NCI-H524 (cell line): ENCODE measurements at places on chromosomes 11 and 22.
A peak's percentile ranks its signal among the peaks of the same experiment; 100 is the strongest.

DNA sequence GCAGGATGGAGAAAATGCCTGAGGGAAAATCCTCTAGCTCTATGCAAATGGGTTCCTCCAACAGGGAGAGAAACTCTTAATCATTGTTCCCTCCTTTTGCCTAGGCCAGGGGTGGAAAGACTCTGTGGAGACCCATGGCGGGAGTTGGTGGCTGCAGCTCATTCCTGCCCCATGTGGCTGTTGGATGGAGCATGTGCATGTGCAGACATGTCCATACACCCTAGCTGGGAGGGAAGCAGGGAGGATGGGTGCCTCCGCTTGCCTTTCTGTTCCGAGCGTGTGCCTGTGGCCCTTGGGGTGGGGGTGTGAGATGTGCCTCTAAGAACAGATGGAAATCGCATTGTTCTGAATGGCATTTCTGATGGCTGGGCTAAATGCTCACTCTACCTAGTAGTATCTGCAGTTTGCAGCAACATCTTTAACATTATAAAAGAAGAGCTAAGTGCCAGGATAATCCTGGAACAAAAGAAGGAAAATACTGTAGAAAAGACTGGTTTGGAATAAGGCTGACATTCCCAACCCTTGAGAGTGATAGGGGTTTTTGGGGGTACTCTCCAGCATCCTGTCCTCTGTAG, 31.7 kb downstream of the METTL15 start:
- no peak for DNase-seq

- DNase-seq, result no peak
Observed at GRCh38 chr11:121576531-121576930, 123.8 kb upstream of the SORL1-AS1 start.

GRCh38 chr11:94595076-94595475, 27.9 kb downstream of the PIWIL4 start:
- DNase-seq, result peak; percentile 53

DNA sequence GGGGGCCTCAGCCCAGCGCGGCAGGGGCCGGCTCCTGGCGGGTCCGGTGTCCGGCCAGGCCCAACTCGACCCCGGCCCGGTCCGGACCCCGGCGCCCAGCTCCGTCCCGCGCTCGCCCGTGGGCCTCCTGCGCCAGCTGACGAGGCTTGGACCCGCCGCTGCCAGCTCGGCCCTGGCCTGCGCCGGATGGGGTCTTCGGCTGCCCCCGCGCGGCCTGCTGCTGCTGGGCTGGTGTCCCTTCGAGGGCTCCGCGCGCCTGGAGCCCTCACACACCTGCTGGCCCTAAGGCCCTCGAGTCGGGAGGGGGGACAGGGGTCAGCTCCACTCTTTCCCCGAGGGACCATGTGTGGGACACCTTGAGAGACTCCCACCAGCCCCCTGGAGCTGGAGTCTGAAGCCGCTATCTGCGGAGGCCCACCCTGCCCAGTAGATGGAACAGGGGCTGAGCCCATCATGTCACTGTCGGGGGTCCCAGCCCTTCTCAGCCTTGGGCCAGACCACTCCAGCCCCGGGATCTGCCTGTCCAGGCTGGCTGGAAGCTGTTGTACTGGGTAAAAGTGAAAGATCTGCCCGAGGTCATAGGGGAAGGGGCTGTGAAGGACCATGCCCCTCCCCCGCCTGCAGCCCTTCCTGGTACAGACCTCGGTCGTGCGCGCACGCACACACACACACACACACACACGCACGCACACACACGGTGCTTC, 768 bp upstream of the CDKN1C start:
- peak; percentile 73 for DNase-seq

DNA sequence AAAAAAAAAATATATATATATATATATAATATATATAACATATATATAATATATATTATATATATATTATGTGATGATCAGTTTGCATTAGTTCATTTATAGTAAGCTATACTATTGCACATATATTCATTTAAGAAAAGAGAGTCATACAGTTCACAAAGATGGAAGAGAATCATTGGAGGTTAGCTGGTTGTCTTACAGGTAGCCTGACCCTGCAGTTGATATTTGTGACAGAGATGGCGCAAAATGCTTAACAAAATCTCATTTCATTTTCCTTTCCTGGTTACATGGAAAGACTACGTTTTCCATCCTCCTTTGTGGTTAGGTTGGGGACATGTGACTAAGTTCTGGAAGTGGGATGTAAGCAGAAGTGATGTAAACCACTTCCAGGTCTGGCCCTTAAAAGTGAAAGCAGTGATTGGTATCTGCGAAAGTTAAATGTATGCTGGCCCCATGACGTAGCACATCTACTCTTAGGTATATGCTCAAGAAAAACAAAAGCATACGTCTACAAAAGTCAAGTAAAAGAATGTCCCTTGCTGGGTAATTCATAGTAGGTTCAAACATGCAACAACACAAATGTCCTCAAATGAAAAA, 7.2 kb upstream of the TMEM135 start:
- no peak for DNase-seq

- no peak for DNase-seq
Observed at GRCh38 chr11:121163658-121164308, 62.7 kb downstream of the TECTA start.

DNA sequence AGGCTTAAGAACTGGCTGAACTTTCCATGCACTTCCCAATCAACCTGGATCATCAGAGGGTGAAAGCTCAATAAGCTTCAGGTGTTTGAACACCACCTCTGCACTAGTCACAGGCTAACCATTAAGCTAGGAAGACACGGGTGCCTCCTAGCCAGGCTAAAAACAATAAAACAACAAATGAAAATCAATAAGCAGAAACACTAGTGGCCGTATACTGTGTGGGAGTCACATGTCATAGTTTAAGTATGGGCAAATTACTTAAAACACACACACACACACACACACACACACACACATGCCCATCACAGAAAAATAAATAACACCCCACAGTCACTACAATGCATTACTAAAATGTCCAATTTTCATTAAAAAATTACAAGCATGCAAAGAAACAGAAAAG, 85.2 kb downstream of the APOL5 start:
- DNase-seq, result no peak

DNA sequence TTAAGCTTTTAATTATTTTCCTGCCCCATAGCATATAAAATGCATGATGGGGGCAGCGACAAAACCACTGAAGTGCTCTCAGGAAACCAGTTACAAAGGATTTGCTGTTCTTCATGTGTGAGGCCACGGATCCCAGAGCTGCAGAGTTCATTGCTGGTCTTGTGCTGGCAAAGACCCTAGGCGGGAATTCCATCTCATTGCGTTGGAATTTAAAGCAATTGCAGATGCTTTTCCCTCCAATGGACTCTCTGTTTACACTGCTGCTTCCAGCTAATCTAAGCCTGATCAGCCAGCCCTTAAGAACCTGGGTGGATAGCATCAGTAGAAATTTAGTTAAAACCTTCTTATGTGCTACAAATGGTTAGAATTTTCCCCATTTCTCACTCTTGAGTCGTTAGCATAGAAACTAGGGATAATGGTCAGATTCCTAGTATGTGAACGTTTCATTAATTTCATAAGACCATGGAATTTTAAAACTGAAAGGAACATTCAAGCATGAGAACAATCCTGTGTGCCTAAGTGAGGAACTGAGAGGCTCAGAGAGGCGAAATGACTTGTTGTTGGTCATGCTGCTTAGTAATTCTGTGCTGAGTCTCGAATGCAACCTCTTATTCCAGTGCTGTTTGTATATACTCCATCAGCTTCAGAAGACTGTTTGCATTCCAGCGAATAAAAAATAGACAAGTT, 36.1 kb upstream of the ADSL start:
- DNase-seq, result no peak

DNA sequence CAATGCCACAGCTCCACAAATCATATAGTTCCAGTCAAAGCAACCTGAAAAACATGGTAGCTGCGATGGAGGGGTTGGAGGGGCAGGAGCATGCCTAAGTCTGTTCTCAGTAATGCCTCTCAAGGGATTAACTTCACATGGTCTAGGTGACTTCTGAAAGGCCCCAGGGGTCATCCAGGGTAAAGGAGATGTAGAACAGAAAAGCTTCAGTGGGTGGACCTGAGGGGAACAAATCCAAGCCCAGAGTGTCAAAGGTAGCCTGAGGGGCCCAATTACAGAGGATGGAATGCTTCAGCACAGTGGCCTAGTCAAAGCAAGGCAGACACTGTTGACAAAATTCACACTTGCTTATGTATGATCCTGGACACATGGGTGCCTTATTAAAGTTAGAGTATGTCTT, 23.3 kb downstream of the OR4D9 start:
- DNase-seq, result no peak

GRCh38 chr11:120281143-120281795, 41.3 kb downstream of the POU2F3 start:
- no peak for DNase-seq

- no peak for DNase-seq
Observed at GRCh38 chr11:2647953-2648352, 51.8 kb downstream of the KCNQ1OT1 start.

- DNase-seq, result no peak
Observed at GRCh38 chr11:100878474-100878873, 191.4 kb downstream of the ARHGAP42 start.

- no peak for DNase-seq
Observed at GRCh38 chr11:106399076-106399511, 321.6 kb downstream of the AASDHPPT start.

GRCh38 chr22:22936915-22937656, 49.5 kb downstream of the IGLL5 start:
- no peak for DNase-seq

DNA sequence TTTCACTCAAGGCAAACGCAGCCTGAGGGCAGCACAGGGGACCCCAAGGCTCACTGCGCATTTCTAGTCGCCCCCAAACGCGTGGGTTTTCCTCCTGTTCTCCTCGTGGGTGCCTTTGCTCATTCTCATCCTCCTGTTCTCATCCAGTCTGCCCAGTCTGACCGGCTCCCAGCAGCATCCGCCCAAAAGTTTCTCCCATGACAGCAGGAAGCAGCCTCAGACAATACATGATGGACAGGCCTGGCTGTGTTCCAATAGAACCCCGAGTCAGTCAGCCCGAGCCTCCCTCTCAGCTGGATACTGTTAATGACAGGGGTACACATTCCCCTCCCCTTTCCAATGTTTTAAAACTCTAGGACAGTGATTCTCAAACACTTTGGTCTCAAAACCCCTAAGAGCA, 22.5 kb upstream of the KRTAP5-7 start:
- DNase-seq, result no peak

- no peak for DNase-seq
Observed at GRCh38 chr11:97965849-97966646, 1054.7 kb upstream of the CNTN5 start.

- DNase-seq, result no peak
Observed at GRCh38 chr11:93741882-93742226, 382 bp downstream of the C11orf54 start.

DNA sequence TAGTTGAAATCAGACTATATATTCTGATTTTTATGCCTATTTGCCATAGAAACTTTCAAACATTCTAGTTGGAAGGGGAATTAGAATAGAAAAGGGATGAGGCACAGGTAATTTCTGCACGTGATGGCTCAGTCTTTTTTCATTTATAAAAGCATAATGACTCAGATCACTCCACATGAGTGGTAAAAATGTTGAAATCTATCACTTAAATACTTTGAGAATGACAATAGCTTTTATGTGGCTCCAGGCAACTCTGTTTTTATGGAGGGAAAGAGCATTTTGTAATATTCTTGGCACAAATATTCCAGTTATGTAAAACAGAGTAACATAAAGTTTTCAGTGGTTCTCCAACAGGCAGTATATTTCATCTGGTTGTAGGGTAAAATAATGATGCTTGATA, 5.9 kb upstream of the MMP3 start:
- no peak for DNase-seq

DNA sequence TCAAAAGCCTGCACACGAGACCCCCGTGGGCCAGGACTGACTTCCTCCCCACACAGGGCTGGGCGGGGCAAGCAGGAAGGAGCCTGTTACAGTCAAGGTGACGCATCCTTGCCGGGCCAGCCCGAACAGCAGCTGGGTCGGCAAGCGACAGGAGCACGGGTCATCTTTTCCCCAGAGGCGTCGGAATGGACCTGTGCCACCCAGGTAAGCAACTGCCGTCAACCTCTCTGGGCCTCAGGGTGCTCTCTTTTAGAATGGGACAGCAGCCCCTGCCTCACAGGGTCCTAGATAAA, at the start of gene CYTH4:
TSS of gene CYTH4 (plus strand) at position 124 of the 293 bp plus-strand sequence. CDS start at position 186, 62 bp downstream.
- no peak for DNase-seq

DNA sequence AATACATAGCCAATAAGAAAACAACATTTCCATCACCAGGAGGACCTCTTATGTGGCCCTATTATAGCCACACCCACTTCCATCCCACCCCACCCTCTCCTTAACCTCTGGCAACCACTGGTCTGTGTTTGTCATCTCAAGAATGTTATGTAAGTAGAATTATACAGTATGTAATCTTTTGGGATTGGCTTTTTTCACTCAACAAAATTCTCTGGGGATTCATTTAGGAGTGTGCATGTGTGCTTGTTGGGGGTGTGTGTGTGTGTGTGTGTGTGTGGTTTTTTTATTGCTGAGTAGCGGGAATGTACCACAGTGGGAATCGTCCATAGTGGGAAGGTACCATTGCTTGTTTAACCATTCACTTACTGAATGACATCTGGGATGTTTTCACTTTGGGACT, 5.2 kb downstream of the KCNJ5 start:
- no peak for DNase-seq

- DNase-seq, result no peak
Observed at GRCh38 chr11:65565624-65566453, 4.4 kb upstream of the ZNRD2 start.

DNA sequence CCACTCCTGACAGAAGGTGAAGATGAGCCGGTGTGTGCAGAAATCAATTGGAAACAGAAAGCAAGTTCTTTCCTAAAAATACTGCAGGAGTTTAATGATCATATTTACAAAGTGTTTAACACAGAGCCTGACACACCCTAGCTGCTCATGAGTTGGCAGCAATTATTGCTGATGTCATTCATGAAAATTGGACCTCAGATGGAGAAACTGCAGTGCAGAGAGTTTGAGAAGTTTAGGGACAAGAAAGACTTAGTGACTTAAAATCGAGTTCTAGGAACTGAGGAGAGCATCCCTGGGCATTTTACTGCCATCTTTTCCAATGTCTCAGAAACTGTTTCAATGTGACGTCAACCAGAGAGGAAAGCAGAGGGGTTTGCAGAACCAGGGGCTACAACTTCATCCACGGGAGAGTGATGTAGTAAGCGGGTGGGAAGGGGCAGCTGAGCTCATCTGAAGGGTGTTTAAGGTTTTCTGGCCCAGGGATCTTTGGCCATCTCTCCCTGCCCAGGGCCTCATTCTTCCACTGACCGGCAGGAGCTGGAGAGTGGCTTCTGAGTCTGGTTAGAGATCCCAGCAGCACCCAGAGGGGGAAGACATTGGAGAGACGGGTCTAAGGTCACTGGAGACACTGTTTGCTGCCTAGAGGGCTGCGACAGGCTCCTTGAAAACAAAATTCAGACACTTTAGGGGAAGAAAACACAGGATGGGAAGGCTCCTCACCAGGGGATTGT, 21.1 kb upstream of the IGLL5 start:
- DNase-seq, result no peak

DNA sequence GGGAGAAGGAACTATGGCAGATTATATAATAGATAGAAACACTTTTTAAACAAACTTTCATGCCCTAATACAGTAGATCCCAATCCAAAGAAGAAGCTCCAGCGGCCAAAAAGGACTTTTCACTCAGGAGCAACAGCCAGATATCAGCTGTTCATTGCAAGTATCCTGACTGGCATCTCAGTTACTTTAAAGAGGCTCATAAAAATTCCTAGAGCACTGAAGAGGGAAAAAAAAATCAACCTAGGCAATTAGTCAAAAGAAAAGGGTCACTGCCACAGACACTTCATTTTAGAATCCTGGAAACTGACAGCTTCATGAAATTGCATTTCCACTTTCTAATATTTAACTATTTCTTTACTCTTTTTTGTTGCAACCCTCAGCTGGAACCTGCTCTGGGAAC, 170.6 kb upstream of the SOX6 start:
- DNase-seq, result no peak
